ENCODE measurements at places on chromosomes 5 and 9.

DNA sequence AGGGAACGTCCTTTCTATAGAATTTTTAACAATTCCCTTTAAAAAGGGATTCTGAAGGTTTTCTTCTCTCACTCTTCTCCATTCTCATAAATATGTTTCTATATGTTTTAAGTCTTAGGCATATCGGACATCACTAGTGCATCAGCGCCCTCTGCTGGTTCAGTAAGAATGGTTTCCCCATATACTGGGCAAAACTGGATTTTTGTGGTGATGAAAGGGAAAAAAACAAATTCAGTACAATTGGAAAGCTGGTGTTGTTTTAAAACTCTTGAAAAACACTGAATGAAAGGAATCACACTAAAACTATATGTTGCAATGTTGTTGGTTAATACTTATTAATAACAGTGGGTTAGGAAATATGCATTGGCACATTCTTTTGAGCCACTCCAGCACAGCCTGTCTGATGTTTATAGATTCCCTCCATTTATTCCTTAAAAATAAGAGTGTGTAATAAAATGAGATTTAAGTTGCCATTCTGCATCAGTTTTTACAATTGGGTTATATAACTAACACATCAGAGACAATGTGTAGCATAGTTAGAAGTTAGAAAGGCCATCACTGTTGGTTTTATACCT is 15.8 kb downstream of the CWC27 start:
- DNase-seq, result peak; percentile 74

DNA sequence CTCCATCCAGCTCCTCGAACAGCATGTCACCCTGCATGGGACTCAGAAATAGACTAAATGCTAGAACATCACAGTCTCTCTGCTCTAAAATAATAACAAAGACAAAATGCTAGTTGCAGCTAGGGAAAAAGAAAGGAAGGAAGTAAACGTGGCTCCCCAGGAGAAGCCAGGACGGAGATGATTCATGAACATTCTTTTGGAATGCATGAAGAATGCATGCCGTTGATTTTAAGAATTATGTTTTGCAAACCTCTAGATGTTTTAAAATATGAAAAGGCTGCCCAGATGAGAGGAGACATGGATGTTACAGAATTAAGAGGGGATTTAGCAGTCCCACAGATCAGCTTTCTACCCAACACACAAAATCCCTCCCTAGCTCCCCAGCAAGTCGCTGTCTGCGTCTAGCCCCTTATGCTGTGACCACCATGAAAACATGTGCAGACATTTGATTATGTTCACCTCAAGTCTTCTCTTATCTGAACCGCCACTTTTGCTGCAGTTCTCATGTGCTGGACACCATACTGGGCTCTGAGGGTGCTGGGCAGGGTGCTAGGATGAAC is 139.4 kb upstream of the LMX1B start:
- DNase-seq, result no peak

GRCh38 chr9:134456756-134457305 is 130.6 kb downstream of the RXRA start:
- no peak for DNase-seq

- DNase-seq, result no peak
Observed at GRCh38 chr9:79742110-79742721, 170.5 kb downstream of the TLE4 start.

- no peak for DNase-seq
Observed at GRCh38 chr9:114709636-114710035, 27.6 kb upstream of the TEX48 start.

DNA sequence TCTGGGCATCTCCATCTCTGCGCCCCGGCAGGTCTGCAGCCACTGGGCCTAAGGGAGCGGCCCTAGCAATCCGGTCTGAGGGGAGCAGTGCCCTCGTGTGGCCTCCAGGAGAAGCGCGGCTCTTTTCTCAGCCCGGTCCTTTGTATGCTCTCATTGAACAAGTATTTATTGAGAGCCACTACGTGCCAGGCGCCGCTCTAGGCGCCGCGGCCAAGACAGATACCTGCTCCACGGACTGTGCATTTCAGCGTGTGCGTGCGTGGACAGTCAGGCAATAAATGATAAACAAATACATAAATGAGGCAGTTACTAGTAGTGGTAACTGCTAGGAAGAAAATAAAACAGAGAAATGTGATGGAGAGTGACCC is 2.3 kb upstream of the SLC4A9 start:
- peak; percentile 79 for DNase-seq

- no peak for DNase-seq
Observed at GRCh38 chr9:84270847-84271530, 69.6 kb downstream of the SLC28A3 start.

DNA sequence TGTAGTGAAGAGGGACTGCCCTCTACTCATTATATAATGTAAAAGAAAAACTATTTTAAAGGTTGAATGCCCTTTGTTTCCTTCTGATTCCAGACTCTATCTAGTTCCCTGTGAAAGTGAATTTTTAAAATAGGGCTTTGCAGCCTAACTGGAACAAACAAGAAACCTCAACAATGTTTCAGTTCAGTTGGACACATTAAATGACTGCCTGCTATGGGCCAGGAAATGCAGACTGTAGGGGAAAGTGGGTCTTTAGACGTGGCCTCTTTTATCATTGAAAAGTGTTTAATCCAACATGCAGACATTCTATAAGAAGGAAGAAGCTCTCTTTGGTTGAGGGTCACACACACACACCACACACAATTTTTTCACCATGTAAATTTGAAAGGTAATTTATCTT is 289.1 kb downstream of the ICE1 start:
- DNase-seq, result no peak

DNA sequence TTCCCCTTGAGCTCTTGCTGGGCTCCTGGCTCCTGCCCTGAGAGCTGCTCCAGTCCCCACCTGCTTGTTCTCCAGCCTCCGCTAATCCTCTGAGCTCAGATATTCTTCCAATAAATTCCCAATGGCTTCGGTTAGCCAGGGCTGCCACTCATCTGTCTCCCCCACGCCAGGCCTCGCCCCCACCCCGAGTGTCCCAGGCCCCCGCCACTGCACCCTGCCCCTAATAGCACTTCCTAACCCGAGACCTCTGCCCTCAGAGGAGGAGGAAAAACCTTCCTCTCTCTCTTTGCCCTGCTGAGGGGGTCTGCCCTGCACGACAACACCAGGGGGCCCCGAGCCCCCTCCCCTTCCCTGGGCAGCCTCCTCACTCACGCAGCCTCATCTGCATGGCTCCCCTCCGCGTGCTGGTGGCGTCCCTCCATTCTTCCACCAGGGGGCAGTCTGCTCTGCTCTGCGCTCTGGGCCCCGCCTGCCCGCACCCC is 5.4 kb upstream of the LCN15 start:
- DNase-seq, result no peak

DNA sequence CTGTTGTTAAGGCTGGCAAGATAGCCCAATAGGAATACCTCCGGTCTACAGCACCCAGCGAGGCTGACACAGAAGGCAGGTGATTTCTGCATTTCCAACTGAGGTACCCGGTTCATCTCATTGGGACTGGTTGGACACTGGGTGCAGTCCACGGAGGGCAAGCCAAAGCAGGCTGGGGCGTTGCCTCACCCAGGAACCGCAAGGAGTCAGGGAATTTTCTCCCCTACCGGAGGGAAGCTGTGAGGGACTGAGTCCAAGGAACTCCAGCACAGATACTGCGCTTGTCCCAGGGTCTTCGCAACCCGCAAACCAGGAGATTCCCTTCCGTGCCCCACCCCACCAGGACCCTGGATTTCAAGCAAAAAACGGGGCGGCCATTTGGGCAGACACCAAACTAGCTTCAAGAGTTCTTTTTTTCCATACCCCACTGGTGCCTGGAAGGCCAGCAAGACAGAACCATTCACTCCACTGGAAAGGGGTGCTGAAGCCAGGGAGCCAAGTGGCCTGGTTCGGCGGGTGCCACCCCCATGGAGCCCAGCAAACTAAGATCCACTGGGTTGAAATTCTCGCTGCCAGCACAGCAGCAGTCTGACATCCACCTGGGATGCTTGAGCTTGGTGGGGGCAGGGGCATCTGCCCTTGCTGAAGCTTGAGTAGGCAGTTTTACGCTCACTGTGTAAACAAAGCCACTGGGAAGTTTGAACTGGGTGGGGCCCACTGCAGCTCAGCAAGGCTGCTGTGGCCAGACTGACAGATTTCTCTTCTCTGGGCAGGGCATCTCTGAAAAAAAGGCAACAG is 647.2 kb downstream of the BNC2 start:
- DNase-seq, result no peak

GRCh38 chr9:114285166-114285867 is 37.6 kb upstream of the ORM1 start:
- no peak for DNase-seq

- no peak for DNase-seq
Observed at GRCh38 chr5:122154910-122155309, 25.6 kb downstream of the ZNF474 start.

GRCh38 chr5:10275460-10275859 is 25.4 kb downstream of the CCT5 start:
- DNase-seq, result no peak

DNA sequence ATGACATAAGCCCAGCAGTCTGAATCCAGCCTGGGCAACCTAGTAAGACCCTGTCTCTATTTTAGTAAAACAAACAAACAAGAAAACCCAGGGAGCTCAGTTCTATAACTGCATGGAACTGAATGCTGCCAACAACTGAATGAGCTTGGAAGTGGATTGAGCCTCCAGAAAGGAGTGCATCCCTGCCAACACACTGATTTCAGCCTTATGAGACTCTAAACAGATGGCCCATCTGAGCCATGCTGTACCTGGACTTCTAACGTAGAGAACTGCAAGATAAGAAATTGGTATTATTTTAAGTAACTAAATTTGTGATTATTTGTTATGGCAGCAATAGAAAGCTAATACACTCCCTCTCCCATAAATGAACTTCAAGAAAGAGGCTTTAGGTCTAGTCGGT is 150.4 kb upstream of the RAI14 start:
- no peak for DNase-seq

GRCh38 chr5:170361616-170362015 is 27.6 kb downstream of the KCNMB1 start:
- DNase-seq, result no peak

DNA sequence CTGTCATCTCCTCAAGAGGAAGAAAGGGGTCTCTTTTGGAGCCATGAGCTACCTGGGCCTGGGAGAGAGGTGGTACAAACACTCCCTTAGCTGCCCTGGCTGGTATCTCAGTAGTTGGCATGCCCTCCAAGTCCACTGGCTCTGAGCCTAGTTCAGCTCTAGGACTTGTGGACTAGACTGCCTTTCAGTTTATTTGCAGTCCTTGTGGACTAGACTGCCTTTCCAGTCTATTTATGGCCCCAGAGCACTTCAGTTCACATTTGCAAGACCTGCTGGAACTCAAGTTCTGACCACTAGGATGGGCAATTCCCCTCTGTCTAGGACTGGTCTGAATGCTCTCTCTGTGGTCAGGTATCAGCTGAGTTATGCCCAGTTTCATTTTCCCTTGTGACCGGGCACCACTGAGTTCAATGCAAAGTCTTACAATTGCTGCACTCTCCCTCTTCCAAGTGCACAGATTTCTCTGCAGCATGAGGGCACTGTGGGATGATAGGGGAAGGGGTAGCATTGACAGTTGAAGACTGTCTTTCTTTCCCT is 1019.0 kb downstream of the TAF11L14 start:
- DNase-seq, result no peak

GRCh38 chr9:82252116-82252515 is 263.5 kb downstream of the SPATA31D1 start:
- no peak for DNase-seq

GRCh38 chr9:133943036-133943780 is 48.9 kb downstream of the VAV2 start:
- no peak for DNase-seq

DNA sequence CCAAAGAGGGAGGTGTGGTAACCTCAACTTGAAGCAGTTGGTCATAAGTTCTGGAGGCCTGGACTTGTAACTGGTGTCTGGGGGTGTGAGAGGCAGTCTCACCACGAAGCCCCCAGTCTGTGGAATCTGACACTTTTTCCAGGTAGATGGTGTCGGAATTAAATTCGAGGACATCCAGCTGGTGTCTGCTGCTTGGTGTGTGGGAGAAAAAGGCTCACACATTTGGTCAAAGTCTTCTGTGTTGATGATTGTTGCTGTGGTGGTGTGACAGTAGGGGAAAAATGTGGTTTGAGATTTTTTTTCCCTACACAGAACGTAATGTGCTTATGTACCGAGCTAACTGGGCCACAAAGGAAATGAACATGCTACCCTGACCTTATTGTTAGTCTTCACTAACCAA is 251.9 kb downstream of the MAT2B start:
- DNase-seq, result no peak

- no peak for DNase-seq
Observed at GRCh38 chr9:113368348-113368981, 8.3 kb downstream of the HDHD3 start.

GRCh38 chr9:124412228-124412575 is 3.0 kb downstream of the PSMB7 start:
- DNase-seq, result no peak

GRCh38 chr5:35799181-35799580 is 57.5 kb upstream of the IL7R start:
- DNase-seq, result no peak

GRCh38 chr5:113294311-113295110 is 140.3 kb downstream of the TSSK1B start:
- no peak for DNase-seq

- DNase-seq, result no peak
Observed at GRCh38 chr5:147921136-147921535, 14.8 kb upstream of the C5orf46 start.

GRCh38 chr9:17627641-17628040 is 48.8 kb downstream of the SH3GL2 start:
- peak; percentile 80 for DNase-seq

DNA sequence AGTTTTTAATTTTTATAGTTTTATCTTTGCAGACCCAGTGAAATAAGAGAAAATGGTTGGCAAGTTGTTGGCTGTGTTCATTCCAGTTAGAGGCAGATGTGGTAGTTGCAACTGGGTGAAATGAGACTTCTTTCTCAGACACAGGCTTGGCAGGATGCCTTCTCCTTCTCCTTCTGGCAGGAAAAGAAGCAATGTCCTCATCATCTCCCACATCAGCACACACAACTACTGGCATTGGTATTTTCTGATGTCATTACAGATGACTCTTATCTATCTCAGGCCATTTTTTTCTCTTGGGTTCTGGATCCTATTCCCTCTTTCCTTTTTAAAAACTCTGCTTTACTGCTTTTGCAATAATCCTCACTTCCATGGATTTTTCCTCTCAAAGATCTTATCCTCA is 103.3 kb upstream of the EDIL3 start:
- no peak for DNase-seq
